ENCODE measurements at places on chromosomes 4 and X.

DNA sequence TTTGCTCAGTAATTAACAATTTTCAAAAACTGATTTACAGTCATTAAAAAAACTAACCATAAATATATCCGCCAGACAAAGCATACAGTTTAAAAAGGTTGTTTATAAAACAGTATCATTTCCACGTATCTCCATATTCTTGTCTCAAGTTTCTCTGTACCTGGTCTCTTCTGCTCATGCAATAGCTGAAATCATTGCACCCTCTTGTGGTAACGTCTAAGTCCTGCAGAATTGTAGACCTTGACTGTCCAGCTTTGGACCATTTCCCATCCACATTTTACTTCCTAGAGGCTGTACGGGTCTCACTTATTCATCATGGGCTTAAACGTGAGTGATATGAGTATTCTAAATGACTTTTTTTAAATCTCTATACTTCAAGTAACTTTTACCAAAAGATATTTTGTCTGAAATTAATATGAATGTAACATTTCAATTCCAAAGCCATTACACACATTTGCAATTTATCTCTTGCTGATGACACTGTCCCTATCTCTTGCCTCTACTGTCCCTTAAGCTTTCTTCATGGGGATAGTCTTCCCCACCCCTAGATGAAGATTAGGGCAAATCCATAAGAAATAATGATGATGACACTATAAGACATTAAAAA lies 118.5 kb downstream of the BTC start:
- DNase-seq = peak; percentile 13

DNA sequence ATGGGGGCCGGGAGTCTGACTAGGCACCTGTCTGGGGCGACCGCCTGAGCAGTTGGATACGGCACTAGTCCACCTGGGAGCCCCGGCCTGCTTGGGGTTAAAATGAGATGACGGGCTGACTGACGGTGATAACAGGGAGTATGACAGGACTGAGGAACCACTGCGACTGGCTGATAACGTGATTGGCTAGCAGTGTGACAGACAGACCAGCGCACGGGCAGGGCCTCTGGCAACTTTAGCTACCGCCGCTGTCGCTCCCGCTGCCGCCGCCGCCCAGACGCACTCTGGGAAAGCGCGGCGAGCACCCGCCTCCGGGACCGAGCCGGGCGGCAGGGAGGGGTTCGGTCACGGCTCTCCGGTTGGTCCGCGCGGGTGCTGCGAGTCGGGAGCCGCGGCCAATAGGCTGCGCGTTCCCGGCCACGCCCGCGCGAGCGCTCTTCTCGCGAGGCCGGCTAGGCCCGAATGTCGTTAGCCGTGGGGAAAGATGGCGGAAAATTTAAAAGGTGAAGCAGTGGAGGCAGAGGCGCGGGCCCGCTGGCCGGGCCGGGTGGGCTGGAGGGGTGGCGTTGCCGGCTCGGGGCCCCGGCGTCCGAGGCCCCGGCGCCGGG lies at the start of gene SUV39H1:
Gene SUV39H1 (plus strand): TSS at position 434 of the 608 bp plus-strand sequence. CDS start 51 bp downstream, at position 485.
- peak; percentile 33 for DNase-seq

DNA sequence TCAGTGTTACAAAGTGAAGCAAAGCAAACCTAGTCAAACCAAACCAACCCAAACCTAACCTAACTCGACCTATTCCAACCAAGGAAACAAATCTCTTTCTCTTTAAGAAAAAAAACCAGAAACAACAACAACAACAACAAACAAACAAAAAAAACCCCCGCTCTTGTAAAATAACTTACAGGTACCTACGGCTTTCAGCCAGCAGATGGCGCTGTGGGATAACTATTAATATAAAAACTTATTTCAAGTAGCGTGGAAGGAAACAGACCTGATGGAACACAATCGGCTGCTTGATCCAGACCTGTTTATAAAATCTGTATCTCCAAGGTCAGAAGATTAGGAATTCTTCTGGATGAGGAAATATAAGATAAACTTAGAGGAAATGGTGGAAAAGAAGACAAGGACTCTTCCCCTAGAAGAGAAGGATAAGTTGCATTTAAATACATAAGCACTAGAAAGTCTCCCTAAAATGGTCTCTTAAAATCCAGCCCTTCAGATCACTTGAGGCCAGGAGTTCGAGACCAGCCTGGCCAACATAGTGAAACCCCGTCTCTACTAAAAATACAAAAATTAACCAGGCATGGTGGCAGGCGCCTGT lies 34.4 kb upstream of the CDKL5 start:
- DNase-seq = peak; percentile 1

GRCh38 chr4:139822391-139822790 lies 156.8 kb downstream of the MGST2 start:
- DNase-seq = no peak

GRCh38 chrX:120739300-120739699 lies 109.4 kb upstream of the C1GALT1C1 start:
- DNase-seq = no peak

- no peak for DNase-seq
These were observed 436.6 kb downstream of the RPA4 start for GRCh38 chrX:97320305-97320704.

DNA sequence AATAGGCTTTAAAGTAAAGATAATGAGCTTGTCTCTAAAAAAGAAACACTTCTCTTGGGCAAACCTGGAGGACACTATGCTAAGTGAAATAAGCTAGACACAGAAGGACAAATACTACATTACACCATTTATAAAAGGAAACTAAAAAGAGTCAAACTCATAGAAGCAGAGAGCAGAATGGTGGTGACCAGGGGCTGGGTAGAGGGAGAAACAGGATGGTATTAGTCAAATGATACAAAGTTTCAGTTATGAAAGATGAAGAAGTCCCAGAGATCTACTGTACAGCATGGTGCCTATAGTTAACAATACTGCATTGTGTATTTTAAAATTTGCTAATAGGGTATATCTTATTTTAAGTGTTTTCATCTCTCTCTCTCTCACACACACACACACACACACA lies 28.5 kb downstream of the ACSL4 start:
- DNase-seq = no peak

- no peak for DNase-seq
These were observed 620.7 kb downstream of the RPA4 start for GRCh38 chrX:97504431-97504830.

- no peak for DNase-seq
These were observed 146.2 kb downstream of the GLRA2 start for GRCh38 chrX:14675500-14675899.

DNA sequence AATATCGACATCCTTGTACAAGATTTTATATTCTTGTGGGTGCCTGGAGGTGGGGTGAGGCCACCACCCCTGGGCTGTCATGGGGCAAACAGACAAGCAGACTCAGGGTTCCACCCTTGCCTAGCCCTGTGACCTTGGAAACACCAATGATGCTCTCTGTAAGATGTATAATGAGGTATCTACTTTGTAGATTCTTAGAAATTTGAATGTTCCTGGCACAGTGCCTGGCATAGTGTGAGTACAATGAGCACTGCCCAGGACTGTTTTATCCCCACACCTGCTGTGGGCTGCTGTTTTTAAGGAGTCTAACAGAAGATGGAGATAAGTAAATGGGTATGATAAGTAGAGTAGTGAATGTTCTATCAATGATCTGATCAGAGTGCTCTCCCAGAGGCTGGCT lies 3.1 kb downstream of the ZNF518B start:
- no peak for DNase-seq

- DNase-seq = no peak
These were observed 61.8 kb downstream of the NFKB1 start for GRCh38 chr4:102563000-102563399.

- DNase-seq = no peak
These were observed at the start of gene GPC3 for GRCh38 chrX:133985164-133985966. Gene GPC3, minus strand, starts transcription at chrX:133985594.

GRCh38 chrX:1249101-1249887 lies 19.3 kb upstream of the CSF2RA start:
- no peak for DNase-seq

DNA sequence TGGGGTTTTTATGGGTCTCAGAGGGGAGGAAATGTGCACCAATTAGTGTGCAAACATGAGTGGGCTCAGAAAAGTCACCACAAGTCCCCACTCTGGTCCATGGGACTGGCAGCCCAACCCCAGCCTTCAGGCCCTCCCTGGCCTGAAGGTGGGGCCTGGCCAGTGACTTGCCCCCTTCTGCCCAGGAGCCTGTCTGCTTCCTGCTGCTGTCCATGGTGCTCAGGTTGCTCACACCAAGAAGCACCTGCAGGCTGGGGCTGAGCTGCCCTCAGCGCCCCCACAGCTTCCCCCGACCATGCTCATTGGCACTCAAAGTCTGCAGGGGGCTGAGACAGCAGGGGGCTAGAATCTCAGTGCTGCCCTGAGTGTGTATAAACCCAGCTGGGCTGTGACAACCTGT lies 30.6 kb upstream of the GC start:
- DNase-seq = no peak

DNA sequence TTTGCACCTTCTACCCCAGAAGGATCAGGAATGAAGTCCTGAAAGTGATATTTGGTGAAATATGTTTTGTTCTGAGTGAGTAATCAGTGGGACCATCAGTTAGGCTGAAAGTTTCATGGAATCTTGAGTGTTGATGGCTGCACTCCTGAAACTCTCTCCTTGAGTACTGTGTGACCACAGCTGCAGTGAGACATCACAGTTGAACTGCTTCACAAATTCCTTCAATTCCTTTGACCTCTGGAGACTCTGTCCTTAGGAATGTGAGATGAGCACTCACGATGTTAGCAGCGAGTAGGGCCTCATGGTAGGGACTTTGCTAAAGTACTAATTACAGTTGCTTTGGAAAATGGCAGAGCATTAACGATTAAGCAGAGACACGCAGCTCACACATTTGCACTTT lies 142.9 kb upstream of the SLC4A4 start:
- DNase-seq = no peak

- no peak for DNase-seq
These were observed 47.5 kb upstream of the SPANXN4 start for GRCh38 chrX:142978130-142978684.

DNA sequence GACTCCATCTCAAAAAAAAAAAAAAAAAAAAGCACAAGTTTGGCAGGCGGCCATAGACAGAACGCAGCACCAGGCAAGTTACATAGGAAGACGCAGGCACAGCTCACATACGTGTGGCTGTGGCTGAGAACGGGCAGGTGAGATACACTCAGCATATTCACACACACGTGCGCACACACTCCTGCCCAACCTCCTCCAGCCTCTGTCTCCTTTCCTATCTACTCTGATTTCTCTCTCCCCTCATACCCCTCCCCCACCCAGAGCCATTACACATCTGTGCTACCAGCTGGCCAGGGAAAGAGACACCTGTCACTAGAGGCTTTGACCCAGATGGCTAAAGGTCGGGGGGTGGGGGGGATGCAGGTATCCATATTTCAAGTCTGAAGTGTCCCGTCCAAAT lies 2.2 kb upstream of the SLC38A5 start:
- DNase-seq = no peak

GRCh38 chr4:16692046-16692445 lies 206.4 kb downstream of the LDB2 start:
- DNase-seq = no peak

DNA sequence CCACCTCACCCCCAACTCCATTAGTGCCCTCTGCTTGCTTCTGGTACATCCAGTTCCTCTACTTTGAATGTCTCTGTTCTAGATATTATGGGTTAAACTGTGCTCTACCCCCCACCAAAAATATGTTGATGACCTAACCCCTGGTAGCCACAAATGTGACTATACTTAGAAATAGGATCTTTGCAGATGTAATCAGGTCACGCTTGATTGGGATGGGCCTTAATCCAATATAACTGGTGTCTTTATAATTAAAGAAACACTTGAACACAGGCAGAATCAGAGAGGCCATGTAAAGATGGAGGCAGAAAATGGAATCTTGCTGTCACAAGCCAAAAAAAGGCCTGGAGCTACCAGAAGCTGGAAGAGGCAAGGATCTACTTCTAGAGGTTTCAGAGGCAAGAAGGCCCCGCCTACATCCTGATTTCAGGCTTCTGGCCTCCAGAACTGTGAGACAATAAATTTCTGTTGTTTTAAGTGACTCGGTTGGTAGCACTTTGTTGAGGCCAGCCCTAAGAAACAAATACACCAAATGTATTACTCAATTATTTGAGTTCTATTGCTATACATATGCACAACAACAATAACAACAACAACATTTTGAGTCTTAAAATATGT lies 220.0 kb downstream of the PPP3CA start:
- no peak for DNase-seq

- no peak for DNase-seq
These were observed 145.2 kb downstream of the TET2 start for GRCh38 chr4:105291925-105292324.

- no peak for DNase-seq
These were observed 43.5 kb upstream of the TMEM164 start for GRCh38 chrX:109959356-109959871.

- no peak for DNase-seq
These were observed 111.0 kb downstream of the PDE5A start for GRCh38 chr4:119517361-119518229.

DNA sequence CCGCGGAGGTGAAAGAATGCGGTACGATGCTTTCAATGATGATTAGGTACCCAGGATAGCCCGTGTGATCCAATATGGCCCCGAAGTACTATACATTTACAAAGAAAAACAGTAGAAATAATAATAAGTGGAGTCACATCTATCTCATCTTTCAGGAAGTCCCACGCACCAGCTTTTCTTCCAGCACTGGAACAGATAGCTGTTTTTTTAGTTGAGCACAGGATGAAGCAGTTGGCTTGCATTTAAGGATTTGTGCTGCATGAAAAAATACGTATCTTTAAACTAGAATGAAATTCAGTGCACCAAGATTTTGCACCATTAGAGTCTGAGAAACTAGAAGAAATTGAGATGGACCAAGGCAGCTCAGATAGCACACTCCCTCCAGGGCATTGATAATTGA lies 44.1 kb downstream of the SMIM20 start:
- no peak for DNase-seq

GRCh38 chr4:4952273-4952672 lies 67.0 kb downstream of the CYTL1 start:
- no peak for DNase-seq

DNA sequence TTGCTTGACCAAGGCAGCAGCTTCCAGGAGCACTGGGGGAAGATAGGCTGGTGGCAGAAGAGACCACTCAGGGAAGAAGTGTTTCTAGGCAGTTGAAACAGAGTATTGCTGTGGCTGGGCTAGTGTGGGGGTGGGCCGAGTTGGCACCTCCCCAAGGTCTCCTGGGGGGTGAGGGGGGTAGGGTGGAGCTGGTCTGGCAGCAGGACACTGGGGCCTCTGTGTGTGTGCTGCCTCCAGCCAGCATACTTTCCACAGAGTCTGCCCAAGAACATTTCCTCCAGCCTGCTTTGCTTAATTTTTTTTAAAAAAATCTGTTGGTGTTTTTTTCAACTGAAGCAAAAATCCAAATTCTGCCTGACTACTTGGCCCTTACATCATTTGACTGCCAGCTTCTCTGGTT lies 4.0 kb downstream of the ITIH6 start:
- DNase-seq = no peak

Data from keratinocyte (primary cell).